ENCODE measurements at places on chromosomes 1 and 21. TPM values are rescaled to one million over a fixed set of nuclear protein-coding genes. Genes with fewer than 3 reads are reported as not detected.
A peak's percentile ranks its signal among the peaks of the same experiment; 100 is the strongest.

GRCh38 chr1:202584707-202585589 is 125.3 kb downstream of the SYT2 start:
- no peak for DNase-seq

DNA sequence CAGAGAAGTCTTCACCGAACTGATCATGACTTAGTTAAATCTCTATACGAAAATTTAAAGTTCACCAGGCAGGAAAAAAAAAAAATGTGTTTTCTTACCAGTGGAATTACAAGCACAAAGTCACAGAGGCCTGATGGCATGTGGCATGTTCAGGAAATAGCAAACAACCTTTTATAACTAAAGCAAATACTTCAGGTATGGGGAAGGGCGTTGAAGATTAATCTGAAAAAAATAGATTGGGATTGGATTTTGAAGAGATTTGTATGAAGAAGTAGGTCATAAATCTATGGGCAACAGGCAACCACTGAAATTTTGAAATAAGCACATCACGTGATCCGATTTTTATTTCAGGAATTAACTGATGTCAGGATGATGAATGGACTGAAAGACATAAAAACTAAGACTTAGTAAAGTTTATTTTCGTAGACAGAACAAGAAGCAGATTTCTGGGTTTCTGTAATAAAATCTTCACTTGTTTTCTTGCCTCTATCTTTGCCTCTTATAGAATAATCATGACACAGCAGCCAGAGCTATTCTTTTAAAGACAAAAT is 295.9 kb upstream of the ADGRL4 start:
- DNase-seq: no peak

The HES2 gene
- total RNA-seq: 5.7 TPM

DNA sequence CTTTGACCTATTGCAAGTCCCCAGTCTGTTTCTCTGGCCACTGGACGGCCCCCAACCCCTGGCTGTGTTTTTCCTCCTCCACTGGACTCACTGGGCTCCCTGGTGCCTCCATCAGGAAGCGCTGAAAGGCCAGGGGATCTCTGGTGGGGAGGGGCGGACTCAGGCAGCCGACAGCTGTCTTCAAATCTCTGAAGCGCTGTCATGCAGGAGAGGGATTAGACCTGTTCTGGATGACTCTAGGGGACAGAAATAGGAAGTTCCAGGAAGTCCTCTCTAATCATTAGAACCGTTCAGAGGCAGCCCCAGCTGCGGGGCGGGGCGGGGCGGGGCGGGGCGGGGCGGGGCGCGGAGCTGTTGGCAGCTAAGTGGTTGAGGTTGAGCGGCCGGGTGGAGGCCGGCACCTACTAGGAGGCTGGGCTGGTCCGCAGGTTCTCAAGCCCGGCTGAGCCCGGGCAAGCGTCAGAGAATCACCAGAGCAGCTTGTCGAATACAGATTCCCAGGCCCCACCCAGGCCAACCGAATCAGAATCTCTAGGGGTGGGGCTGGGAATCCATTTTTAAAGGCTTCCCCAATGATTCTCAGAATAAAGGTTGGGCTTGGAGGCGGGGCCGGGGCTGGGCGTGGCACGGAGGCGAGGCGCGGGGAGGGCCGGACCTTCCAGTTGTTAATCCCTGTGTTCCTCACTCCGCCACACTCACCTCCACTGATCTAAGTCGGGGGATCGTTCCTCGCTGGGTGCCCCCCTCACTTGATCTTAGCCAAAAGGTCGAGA is 11.4 kb upstream of the PHLDA3 start:
- DNase-seq: peak; percentile 94

The TRIM62 gene
- 4.5 TPM for total RNA-seq

The FHAD1 gene
- total RNA-seq: 2.4 TPM

GRCh38 chr21:15850645-15851044 is 120.9 kb downstream of the USP25 start:
- DNase-seq: no peak

- DNase-seq: no peak
Observed at GRCh38 chr1:16164213-16165072, 8.6 kb upstream of the EPHA2 start.

DNA sequence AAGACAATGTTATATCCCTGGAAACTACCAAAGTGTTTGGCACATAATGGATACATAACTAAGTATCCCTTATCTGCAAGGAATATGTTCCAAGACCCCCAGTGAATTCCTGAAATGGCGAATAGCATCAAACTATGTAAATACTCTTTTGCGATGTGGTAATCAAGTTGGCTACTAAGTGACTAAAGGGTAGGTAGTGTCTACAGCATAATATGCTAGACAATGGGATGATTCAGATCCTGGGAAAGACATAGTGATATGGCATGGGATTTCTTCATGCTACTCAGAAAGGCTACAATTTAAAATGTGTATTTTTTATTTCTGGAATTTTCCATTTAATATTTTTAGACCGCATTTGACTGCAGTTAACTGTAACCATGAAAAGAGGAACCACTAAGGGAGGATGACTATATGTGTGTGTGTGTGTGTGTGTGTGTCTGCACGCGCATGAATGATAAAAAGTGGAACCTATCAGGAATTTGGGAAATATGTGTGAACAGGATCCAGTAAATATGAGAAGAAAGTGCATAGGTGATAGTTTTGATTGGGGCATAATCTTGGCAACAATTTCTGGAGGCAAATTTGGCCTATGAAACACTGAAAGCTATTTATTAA is 1899.9 kb downstream of the NCAM2 start:
- DNase-seq: no peak

DNA sequence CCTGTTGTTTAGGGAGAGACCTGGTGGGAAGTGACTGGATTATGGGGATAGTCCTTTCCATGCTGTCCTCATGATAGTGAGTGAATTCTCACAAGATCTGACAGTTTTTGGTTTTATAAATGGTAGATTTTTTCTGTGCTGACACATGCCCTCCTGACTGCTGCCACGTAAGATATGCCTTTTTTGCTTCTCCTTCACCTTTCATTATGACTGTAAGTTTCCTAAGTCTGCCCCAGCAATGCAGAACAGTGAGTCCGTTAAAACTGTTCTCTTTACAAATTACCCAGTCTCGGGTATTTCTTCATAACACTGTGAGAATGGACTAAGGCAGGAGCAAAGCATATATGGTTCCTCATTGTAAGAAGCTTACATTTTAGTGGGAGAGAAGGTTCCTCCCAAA is 1727.2 kb downstream of the NCAM2 start:
- DNase-seq: no peak

Measured in upper lobe of right lung (tissue), 1 donor.